Dermis microvascular lymphatic vessel endothelial cell (primary cell): ENCODE measurements at places on chromosomes 7 and 10. TPM values are rescaled to one million over a fixed set of nuclear protein-coding genes. Genes with fewer than 3 reads are reported as not detected.

SRGN gene
- 218 and 298 TPM in 2 replicates for total RNA-seq

VKORC1L1 gene
- total RNA-seq: 16.6 and 22.9 TPM in 2 replicates

SPDYE16 gene
- total RNA-seq: 0.13 TPM in 1 of 2 replicates, not detected in the other

C10orf62 gene
- total RNA-seq: not detected in 2 replicates

MYOZ1 gene
- not detected in 2 replicates for total RNA-seq

ADAP1 gene
- 1.8 and 1.9 TPM in 2 replicates for total RNA-seq

ZPBP gene
- total RNA-seq: not detected in 2 replicates

POLR2J2 gene
- 1.2 and 2.4 TPM in 2 replicates for total RNA-seq

HOXA7 gene
- total RNA-seq: 1.0 and 2.0 TPM in 2 replicates
